ENCODE measurements at places on chromosomes 11 and 22.
A peak's percentile ranks its signal among the peaks of the same experiment; 100 is the strongest.

DNA sequence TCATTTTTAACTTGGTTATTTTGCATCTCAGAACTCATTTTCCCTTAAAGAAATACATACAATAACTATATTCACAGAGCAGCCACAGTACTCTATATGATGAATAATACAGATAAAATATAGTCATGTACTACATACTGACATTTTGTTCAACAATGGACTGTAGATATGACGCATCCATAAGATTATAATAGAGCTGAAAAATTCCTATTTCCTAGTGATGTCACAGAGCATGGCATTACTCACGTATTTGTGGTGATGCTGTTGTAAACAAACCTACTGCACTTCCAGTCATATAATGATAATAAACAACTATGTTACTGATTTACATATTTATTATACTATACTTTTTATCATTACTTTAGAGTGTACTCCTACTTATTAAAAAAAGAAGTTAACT, 38.7 kb downstream of the NARS2 start:
- no peak for DNase-seq

DNA sequence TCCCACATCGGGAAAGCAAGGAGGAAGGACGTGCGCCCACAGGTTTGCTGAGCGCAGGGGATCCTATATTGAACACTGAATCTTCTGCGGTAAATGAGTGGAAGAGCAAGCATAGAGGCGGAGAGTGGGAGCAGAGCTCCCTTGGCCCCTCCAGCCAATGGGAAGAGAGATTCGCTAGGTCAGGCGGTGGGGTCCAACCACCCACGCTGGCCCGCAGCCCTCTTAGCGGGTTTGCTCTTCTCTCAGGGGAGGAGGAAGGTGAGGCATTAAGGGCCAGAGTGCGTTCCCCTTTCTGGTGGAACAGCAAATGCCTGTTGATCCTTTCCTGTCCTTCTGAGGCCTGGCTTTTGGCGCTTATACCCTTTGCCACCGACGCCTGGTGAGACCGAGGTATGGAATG, 10.6 kb downstream of the NLRP14 start:
- no peak for DNase-seq

GRCh38 chr11:46554213-46555147, 39.3 kb downstream of the AMBRA1 start:
- DNase-seq: peak; percentile 15

DNA sequence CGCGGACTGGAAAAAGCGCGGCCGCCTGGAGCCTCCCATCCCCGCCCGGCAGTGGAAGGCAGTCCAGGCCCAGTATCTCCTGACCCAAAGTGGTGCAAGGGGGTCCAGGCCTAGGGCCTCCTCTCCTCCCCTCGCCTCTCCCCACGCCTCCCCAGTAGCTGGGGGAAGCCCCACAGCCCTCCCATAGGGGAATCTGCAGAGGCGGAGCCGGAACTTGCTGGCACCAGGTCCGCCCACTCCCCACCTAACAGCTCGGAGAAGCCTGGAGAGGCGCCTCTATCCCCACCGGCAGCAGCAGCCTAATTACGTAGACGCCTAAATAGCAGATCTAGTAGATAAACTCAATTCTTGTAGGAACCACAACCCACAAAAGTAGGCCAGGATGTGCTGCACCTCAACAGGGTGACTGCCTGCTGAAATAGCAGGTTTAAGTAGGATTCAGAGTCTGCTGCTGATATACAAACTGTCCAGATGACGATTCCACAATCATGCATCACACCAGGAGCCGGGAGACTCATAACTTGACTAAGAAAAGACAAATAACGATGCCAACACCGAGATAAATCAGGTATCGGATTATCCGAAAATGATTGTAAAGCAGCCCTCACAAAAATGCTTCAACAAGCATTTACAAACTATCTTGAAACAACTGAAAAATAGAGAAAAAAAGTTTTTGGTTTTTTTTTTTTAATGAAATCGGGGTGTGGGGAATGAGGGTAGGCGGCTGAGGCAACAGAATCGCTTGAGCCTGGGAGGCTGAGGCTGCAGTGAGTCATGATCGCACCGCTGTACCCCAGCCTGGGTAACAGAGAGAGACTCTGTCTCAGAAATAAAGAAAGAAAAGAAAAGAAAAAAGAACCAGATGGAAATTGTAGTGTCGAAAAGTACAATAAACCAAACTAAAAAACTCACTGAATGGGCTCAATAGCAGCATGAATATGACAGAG, 11.4 kb upstream of the BRD1 start:
- peak; percentile 82 for DNase-seq

DNA sequence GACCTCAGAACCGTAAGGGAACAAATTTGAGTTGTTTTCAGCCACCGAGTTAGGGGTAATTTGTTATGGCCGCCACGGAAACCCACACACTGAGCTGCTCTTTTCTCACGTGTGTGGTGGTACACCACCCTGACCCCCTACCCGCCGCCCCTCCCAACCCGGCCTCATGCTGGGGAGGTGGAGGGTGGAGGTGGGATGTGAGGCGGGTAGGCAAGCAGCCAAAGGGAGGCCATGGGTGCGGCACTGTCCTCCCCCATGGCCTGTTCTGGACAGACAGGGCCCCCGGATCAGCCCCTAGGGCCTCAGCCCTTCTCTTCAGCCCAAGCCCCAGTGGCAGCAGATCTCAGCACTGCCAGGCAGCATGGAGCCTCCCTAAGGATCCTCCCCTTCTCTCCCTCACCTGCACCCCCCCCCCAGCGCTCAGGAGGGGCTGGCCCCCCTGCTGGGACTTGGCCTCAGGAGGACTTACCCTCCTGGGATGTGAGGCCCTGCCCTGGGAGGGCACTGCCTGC, 7.9 kb downstream of the PRR5 start:
- no peak for DNase-seq

GRCh38 chr11:16603245-16603644, 135.2 kb upstream of the C11orf58 start:
- no peak for DNase-seq

DNA sequence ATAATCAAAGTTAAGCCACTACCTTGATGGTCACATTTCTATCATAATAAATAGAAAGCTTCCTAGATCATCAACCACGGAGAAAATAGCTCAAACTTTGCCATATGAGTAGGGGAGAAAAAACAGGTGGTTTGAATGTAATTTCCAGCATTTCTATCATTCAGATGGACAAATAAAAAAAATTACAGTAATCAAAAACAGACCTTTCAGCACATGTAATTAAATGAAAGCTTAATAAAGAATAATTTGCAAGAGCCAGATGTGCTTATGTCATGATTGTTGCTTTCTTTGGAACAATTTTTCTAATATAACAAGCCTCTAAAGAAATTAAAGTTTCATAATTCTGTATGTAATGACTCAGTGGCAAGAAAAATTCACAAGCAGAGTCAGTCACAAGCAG, 297.0 kb downstream of the SOX6 start:
- no peak for DNase-seq

DNA sequence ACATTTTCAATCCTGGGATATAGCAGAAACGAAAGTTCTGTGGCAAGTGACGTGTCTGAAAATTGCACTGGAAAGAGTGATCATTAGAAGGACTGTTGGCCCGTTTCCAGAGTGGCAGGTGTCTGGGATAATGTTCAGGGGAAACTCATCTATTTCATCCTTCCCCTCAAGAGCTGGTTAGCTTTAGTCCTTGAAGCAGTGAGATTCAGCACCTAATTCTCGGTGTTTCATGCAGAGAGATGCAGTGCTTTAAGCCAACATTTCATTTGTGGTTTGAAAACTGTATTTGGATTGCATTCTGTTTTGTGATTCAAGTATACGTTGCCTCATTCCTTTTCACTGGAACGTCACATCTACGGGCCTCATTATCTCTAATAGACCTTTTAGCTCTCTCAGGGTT, 205.0 kb upstream of the RAG2 start:
- no peak for DNase-seq

DNA sequence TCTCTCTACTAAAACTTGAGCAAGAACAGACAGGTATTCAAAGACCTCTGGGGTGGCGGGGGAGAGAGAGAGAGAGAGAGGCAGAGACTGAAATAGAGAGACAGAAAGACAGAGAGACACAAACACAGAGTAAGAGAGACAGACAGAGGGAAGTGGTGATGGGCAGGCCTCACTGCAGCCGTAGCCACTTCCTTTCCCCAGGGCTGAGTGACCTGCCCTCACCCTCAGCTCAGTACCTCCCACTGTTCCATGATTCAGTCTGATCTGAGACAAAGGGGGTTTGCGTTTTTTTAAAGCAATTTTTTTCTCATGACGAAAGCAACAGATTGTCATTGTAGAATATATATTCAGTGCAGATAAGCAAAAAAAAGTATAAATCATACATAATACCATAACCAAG, 607.9 kb upstream of the B3GAT1 start:
- no peak for DNase-seq

DNA sequence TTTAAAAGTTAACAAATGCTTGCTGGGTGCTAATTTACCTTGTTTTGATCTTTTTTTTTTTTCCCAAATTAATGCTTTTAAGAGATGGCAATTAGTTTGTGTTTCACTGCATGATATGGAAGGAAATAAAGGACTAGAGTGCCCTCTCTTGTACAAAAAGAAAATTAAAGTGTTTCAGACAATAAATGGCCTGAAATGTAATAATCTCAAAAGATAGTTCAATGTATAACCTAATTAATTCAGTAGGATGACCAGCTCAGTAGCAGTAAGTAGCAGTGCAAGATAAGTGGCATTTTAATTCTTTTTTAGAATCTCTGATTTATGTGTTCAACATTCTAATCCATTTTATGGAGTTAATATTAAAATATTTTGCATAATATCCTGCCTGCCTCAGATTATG, 39.9 kb upstream of the MYO18B start:
- peak; percentile 70 for DNase-seq

- no peak for DNase-seq
These were observed 32.7 kb upstream of the CCDC34 start for GRCh38 chr11:27395556-27396258.

DNA sequence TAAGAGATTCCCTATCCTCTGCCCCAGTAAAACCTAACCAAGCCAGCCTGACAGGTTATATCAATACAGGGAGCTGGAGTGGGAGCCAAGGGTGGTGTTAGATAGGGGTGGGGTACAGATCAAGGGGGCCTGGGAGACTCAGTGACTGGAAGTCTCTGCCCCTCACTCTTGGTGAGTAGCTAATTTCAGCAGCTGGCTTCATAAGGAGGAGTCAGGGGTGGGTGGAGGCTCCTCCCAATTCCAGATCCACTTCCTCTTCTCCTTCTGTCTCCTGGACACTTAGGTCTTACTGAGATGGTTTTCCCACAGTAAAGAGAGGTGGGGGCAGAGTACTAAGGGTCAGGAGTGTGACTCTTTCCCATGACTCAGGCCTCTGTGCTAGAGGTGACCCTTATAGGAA, 1.1 kb upstream of the VSIG2 start:
- peak; percentile 37 for DNase-seq

DNA sequence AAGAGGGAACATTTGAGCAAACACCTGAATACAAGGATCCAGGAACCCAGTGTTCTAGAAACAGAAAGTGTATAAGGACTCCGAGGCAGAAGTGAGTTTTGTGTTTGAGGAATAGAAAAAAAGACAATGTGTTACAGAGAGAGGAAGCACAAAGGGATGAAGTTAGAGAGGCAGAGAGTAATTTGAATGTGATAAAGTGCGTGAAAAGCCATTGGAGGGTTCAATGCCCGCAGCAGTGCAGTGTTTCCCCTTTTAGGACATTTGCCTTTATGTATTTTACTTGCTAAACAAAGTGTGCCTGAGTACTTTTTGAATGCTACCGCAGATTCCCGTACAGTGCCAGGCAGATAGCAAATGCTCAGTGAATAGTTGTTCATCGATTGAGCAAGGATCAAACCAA, 508.5 kb downstream of the RAB38 start:
- no peak for DNase-seq

DNA sequence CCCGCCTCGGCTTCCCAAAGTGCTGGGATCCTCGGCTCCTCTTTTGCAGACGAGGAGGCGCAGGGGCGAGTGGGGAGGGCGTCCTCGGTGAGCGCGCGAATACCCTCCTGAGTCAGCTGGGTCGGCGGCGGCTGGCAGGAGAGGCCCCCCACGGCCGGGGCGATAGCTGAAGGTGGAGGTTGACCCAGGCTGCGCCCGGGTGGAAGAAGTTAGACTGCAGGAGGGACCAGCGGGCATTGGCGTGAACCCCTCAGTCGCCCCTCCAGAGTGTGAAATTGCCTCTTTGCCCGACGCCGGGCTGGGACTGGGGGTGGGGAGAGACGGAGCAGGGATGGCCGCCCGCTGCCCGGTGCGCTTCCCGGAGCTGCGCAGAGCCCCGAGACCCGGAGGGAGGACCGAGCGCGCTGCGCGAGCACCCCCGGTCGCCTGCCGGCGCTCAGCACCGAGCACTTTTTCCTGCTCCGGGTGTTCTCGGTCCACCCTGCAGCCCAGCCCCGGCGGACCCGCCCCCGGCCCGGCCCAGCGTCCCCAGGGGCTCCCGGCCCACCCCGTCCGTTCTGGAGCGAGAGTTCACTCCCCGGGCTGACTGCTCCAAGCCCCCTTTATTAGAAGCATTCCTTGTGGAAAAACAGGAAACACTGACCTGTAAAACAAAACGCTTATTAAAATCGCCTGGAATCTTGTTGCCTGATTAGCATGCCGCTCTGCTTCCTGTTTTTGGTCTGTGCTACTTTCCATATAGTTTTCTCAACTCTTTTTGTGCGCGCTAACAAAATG, 13.7 kb upstream of the CPT1A start:
- DNase-seq: peak; percentile 83

GRCh38 chr22:46058591-46059519, 81.9 kb upstream of the WNT7B start:
- DNase-seq: no peak

- DNase-seq: no peak
These were observed 65.9 kb downstream of the PGR start for GRCh38 chr11:101063706-101064105.

GRCh38 chr22:30191040-30191701, 55.4 kb downstream of the LIF start:
- DNase-seq: no peak

GRCh38 chr11:45110562-45110961, 35.9 kb upstream of the PRDM11 start:
- peak; percentile 87 for DNase-seq
